ENCODE measurements at places on chromosomes 1 and 21.

- DNase-seq = no peak
Measured at GRCh38 chr1:182056601-182057366, 4.7 kb downstream of the ZNF648 start.

DNA sequence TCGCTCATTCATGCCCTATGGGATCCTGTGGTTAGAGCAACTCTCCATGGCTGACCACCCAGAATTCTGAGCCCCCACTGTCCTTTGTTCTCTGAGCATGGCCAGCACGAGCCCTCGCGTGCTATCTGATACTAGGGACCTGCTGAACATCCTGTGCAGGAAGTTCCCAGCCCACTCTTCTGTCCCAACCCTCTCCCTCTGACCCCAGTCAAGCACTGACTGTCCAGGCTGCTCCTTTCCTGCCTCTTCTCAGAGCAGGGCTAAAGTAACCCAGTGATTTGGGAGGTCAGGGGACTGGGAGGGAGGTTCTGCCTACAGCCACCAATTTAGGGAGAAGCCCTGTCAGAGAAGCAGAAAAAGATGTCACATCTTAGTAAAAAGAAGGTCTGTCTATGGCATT lies 21.2 kb downstream of the CYP4B1 start:
- DNase-seq = no peak

DNA sequence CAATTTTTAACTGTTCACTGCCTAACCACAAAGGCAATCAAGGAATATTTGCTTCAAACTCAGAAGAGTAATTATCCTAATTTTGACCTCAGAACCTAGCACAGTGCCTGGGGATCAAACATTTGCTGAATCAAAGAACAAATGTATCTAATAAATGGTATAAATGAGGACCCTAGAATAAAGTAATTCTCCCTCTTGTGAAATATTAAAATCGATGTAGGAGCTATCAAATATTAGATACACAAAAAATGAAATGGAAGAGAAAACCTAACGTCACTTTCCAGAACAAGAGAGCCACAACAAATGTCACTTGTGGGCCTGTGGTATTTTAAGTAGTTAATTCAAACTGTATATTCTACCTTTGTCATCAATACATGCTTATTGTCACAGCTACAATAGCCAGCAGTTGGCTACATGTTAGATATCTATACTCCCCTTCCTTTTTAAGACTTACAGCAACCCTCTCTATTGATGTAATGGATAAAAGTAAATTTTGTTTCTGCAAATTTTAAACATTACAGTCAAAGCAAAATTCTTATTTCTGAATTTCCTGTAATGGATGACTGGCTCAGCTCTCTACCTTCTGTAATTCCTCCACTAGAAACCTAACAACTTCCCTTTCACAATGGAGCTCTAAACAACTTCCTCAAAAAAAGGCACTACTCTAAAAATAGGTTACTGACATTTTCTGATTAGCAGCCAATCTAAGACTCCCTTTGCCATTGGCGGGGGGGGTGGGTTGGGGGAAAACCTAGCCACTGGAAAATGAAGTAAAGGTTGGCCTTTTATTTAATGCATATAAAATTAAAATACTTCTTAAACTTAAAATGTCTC lies 37.6 kb downstream of the PUM1 start:
- DNase-seq = no peak

GRCh38 chr1:58627221-58627620 lies 50.2 kb upstream of the TACSTD2 start:
- no peak for DNase-seq

DNA sequence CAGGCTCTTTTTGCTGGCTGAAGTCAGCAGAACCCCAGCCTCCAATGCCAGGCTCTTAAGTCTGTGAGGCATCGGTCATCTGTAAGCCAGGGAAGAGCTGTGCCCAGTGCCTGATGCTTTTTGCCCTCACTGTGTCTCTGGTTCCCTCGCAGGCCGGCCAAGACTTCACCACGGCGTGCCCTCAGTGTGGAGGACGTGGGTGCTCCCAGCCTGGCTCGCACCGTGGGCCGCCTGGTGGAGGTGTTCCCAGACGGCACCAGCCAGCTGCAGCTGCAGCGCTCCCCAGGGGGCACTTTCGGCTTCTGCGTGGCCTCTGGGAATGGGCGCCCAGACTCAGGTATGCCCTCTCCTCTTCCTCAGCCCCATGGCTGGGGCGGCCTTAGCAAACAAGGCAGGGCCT lies 32.5 kb downstream of the KIAA1614 start:
- no peak for DNase-seq

- DNase-seq = no peak
Measured at GRCh38 chr1:59186656-59187055, 110.2 kb upstream of the FGGY start.

DNA sequence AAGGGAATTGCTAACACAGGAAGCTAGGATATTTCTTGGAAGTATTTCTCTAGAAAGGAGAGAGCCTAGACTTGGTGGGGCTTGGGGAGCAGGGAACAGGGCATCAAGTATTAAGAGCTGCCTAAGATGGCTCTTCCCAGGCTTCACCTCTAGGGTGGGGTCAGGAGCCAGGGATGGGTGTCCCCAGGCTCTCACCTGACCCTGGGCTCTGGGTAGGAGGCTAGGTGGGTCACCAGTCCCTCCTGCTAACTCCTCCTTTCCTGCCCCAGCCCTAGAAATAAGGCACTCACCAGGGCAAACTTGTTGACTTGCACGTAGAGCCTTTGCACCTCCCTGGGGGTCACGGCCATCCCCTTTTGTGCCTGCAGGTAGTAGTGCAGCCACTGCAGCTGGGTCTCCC lies 15.0 kb downstream of the ETNK2 start:
- no peak for DNase-seq

DNA sequence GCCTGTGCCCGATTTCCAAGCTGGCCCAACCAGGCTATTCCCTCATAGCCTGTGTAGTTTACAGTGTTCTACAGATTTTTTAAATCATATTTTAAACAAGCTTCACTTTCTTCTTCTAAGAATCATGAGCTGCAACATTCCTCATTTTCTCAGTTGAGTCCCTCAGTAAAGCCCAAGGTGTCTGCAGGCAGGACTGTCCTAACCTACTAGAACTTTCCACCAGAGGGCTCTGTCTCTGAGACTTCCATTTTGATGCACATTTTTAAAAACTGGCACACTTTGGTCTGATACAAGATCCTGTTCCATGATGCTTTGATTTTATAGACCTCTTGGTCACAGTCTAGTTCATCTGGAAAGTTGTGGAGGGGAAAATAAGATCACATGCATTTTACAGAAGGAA lies 21.6 kb upstream of the SLAMF6 start:
- no peak for DNase-seq

DNA sequence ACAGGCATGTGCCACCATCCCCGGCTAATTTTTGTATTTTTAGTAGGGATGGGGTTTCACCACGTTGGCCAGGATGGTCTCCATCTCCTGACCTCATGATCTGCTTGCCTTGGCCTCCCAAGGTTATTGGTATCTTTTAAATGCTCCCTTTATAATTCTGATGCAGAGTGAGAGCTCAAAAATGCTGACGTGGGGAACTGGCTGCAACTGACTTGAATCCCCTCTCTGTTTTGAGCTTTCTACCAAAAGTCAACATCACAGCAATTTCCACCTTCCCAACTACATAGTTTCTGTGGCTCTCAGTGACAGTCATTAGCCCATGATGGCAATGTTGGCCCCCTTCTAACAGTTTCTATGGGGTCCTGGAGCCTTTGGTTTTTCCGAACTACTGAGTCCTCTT lies 268.2 kb upstream of the FOXD3 start:
- no peak for DNase-seq

DNA sequence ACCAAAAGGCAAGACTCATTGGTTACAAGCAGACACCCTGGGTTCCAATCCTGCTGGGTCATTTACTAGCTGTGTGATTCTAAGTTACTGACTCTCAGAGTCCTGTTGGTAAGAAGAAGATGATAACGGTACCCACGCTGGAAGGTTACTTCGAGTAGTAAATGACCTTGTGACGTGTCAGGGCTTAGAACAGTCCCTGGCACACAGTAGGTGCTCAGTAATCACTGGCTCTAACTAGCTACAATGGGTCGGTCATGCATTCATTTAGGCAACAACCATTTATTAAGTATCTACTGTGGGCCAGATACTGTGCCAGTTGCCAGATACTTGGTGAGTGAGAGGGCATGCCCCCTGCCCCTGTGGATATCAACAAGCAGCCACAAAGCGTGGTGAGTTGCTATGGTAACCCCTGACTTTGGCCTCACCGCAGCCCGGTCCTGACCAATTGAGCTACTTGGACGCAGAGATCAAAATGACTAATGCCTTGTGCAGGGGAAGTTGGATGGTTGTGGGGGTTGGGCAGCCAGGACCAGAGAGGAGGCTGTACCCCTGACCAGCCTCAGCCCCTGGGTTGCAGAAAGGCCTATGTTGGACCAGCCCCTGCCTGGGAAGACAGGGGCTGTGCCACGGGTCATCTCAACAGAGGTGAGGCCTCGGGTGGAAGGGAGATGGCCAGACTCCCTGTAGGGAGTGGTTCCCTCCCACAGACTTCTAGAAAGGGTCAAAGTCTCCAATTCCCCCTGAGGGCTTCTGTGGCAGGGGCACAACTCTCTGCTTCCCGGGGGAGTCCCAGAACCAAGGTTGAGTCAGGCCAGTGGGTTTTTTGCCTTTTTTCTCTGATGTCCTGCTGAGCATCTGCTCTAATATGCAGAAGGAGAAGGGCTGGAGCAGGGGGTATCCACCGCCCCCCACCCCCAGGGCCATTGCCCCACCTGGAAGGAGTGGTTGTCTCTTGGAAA lies 16.0 kb downstream of the DHRS3 start:
- peak; percentile 91 for DNase-seq

- no peak for DNase-seq
Measured at GRCh38 chr1:37663426-37664000, 28.8 kb upstream of the CDCA8 start.

- DNase-seq = no peak
Measured at GRCh38 chr1:150663321-150663720, 33.6 kb downstream of the GOLPH3L start.

GRCh38 chr1:243513726-243514491 lies 258.1 kb downstream of the SDCCAG8 start:
- no peak for DNase-seq

GRCh38 chr1:178885869-178886268 lies 15.0 kb upstream of the ANGPTL1 start:
- no peak for DNase-seq

DNA sequence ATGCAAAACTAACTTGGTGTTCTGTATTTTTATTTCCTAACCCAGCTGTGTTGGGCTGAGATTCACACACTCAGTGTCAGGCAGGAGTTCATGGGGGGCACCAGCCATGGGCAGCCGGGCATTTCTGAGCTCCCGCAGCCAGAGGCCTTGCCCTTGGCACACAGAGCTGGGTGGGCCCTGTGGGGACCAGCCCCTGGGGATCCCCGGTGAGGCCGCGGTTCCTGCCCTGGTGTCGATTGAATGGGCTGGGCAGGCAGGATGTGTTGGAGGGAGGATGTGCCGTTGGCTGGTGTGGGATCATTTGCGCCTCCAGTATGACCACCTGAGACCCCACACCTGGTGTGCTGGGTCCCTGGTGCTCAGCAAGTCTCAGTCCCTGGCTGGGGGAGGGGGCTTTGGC lies 91.0 kb downstream of the PRDM16 start:
- DNase-seq = no peak

DNA sequence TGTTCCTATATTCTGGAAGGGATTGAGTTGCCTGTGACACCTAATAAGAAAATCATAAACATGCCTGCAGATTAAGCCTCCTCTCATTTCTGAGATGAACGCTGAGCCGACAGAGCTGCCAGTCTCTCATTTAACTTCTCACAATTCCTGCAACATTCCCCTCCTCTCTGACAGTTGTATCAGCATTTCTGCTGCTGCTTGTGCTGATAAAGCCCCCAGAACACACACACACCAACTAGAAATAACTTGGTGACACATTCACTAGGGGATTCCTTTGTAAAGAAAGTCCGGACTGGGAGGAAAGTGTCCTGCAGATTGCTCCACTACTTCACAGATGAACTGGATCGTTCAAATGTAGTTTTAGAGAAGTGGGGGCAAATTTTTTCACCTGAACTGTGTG lies 437.3 kb downstream of the PLA2G4A start:
- no peak for DNase-seq
